Non-pigmented ciliary epithelial cell (primary cell): ENCODE measurements at places on chromosomes 3 and 15.
A peak's percentile ranks its signal among the peaks of the same experiment; 100 is the strongest.

DNA sequence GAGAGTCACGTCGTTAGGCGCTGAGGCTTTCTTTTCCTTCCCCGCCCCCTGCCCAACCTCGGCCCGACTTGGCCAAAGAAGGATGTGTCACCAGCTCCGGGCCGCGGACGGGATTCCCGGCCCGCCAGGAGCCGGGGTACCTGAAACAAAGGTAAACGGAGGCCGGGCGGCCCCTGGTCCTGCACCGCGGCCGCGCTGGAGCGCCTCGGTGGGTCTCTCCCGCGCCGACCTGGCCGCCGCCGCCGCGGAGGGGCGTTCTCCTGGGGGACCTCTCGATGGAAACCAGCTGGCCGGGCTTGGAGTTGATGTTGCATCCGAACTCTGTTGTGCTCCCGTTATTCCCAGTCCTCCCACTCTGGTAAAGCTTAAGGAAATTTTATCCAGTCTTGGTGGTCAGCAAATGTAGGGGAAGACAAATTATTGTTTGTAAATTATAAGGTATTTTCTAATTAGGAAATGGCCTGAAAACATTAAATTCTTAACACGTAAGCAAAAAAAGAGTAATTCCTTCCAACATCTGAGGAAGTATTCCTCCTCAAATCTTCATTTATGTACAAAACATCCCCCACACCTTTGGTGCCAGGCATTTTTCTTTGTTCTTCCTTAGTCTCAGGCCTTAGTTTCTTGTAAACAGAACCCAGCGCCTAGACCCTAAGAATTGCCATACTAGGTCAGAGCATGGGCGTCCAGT is 888 bp downstream of the PPP2R3A start:
- DNase-seq = no peak

- DNase-seq = peak; percentile 18
Observed at GRCh38 chr3:189148081-189148507, 23.7 kb upstream of the TPRG1 start.

- no peak for DNase-seq
Observed at GRCh38 chr3:156682501-156682900, 8.1 kb downstream of the TIPARP start.

GRCh38 chr3:113097960-113098447 is 107.2 kb downstream of the GTPBP8 start:
- peak; percentile 59 for DNase-seq

DNA sequence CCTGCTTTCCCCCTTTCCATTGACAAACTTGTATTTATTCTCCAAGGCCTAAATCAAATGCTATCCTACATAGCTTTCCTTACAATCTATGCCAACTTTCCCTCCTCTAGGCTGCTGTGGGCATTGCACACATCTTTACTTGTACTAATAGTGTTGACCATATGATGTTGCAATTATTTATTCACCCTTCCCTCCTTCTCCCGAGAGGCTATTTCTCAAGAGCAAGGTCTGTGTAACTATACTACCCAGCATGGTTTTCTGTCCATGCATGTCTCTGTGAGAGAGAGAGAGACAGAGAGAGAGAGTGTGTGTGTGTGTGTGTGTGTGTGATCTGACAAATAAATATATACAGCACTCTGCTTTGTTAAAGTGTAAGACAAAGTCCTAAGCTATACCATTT is 63.8 kb downstream of the GTPBP8 start:
- no peak for DNase-seq

GRCh38 chr15:66149871-66150270 is 103.7 kb downstream of the MEGF11 start:
- no peak for DNase-seq

GRCh38 chr3:159813822-159814531 is 174.7 kb upstream of the IL12A start:
- DNase-seq = no peak

DNA sequence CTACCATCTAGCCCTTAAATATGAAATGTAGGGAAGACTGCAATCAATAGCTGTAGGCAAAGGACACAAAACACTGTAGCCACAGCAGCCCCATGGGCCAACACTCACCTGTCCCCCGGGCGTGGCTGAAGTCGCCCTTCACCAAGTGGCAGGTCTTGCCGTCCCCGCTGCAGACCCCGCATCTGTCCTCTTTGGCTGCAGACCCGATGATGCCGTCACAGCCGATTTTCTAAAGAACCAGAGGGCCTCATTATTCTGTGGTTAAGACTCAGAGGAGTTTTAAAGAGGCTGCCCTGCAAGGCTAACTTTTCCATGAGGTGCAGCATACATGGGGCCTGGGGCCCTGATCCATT is 245.6 kb downstream of the ADAMTS17 start:
- DNase-seq = no peak
